ENCODE measurements at places on chromosomes 12 and 14.

- DNase-seq, result no peak
Observed at GRCh38 chr12:89875225-89875624, 166.6 kb upstream of the ATP2B1 start.

- DNase-seq, result no peak
Observed at GRCh38 chr12:13436696-13437391, 240.3 kb downstream of the EMP1 start.

- DNase-seq, result peak; percentile 85
Observed at GRCh38 chr14:74618078-74618952, 6.3 kb upstream of the LTBP2 start.

GRCh38 chr14:90722590-90722989 is 93.6 kb downstream of the TTC7B start:
- no peak for DNase-seq

DNA sequence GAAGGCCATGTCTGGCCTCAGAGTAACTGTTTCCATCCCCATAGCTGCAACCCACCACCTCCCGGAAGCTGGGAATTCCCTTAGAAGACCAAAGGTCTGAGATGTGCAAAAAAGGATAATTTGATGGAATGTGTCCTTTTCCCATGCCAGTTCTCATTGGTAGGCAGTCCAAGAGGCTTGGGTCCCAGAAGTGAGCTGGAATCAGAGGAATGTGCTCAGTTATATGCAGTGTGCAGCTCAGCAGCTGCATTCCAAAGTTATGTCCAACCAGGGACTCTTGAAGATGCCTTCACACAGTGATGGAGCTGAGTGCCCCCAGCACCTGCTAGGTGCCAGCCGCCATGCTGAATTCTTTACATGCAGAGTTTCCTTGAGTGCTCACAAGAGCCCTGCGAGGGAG is 583.9 kb upstream of the TBX3 start:
- no peak for DNase-seq

DNA sequence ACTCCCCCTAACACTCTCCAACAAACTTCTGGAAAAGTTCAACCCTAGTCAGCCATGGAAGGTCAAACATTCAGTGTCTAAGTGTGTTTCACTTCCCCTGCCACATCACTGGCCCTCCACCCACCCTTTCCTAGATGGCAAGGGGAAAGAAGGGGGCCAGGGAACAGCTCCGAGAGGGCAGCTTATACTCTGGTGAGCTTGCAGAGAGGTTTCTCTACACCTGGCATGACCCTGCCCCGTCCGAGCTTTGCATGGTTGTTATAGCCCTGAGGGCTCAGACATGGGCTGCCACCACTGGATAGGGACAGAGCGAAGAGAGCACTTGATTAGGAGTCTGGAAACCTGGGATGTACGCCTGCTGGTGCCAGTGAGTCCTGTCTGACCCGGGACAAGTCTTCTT is 4.0 kb downstream of the ACVRL1 start:
- no peak for DNase-seq

DNA sequence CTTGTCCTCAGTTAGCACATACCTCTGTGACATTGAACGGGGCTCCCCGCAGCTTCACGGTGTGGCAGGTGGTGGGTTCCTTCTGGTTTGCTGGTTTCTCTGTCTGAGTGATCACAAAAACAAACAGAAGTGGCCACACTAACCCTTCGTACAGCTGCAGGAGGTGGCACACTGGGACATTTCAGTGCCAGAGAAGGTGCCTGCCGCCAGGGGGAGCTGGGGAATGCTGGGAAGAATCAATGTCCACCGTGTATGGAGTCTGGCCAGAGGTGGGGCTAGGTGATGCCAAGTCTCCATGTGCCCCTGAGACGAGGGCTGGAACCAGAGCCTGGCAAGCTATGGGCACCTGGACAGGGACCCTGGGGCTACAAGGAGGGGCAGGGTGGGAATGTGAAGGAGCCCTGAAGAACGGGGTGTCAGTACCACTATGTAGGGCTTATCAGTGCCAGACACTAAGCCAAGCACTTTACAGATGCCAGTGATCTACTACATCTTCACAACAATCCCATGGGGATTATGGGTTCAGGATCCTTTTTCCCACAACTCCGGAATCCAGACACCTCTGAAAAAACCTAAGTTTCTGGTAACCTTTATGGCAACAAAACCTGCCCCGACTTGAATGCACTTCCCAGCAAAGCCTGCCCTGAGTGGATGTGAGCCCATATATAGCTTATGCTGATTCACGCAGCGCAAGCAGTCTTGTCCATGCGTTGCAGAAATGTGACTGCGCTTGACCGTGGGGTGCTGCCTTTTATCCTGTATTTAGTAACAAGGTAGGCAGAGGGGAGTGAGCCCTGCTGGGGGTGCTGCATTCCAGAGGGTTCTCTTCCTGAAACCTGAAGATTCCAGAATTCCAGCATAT is 10.8 kb downstream of the RBM19 start:
- no peak for DNase-seq

GRCh38 chr12:31566547-31566946 is 24.4 kb downstream of the DENND5B start:
- DNase-seq, result no peak

DNA sequence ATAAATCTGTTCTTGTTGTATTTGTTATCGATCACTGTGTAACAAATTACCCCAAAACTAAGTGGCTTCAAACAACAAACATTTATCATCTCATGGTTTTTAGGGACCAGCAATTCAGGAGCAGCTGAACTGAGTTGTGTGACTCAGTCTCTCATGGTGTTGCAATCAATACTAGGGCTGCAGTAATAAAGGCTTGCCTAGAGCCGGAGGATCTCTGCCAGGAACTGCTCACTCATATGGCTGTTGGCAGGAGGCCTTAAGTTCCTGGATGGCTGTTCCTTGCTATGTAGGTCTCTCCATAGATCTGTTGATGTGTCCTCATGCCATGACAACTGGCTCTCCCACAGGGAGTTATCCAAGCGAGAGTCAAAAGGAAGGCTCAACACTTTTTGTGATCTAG is 3.8 kb upstream of the PSMC6 start:
- DNase-seq, result no peak

GRCh38 chr12:93020631-93021597 is 91.8 kb upstream of the EEA1 start:
- DNase-seq, result no peak

DNA sequence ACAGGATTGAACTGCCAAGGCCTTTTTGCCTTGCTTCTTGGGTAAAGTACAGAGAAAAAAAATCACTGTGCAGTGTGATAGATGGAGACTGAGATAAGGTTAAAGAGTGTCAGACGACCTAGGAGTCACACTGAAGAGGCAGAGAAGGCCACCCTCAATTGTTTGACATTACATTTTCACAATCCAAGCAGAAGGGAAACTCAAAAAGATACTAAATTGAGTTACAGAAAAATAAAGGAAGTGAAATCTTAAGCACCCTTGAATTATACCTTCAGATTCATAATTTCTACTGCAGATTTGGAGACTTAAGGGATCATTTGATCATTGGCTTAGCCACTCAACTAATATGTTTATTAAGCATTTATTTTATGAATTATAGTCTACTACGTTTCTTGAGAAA is 97.1 kb downstream of the MYF5 start:
- no peak for DNase-seq

DNA sequence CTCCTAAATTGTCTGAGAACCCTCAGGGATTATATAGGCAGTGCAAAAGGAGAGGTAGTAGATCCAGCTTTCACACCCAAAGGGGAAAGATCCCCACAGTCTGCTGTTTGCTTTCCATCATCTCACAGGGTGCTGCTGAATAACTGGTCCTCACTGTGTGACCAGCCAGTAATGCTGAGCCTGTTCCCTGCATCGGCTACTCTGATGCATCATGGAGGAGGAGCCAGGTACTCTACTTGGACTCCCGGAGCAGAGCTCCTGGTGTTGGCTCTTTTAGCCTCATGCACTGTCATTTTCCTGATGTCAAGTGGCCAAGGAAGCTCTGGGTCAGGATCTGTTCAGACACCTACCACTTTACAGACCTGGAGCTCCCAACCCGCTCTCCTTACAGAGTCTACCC is 127.4 kb upstream of the ATF1 start:
- no peak for DNase-seq

DNA sequence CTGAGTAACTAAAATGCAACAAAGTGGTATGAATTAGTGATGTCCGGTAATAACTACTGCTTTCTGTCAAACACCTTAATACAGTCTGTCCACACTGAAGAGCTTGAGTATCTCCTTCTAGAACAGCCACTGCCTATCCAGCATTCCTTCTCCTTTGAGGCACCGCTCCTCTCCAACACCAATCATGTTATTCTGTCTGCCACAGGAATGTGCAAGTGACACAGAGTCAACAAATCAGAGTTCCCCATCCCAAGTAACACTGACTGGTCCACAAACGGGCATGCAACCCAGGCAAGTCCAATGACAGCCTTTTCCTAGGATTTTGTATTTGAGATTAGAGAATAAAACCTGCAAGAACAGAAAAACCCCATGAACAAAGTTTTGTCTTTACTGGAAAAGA is 3.8 kb downstream of the GXYLT1 start:
- DNase-seq, result no peak

GRCh38 chr12:80509781-80510556 is 65.9 kb downstream of the PTPRQ start:
- no peak for DNase-seq

GRCh38 chr12:94498073-94498472 is 38.4 kb upstream of the CEP83 start:
- no peak for DNase-seq

DNA sequence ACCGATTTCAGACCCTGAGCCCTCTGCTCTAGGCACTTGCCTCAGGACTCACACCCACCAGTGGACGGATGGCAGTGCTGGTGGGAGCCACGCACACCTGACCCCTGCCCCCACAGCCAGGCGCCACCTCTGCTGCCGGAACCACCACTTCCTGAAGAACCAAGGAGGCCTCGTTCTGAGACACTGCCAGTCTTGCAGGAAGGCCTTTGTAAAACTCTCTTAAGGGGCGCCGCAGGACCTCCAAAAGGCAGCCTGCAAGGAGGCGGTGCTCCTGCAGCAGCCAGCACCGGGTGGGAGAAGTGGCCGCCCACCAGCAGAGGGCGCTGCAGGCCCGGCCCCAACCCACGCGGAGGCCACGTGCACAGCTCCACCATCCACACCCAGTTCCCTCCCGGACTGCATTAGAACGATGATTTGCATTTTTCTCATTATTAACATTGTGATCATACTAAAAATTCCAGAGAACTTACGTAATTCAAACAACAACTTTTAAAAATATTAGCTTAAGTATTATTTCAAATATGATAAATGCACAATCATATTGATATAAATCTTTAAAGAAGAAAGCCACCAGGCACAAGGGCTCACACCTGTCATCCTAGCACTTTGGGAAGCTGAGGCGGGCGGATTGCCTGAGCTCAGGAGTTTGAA is 12.8 kb downstream of the STX2 start:
- DNase-seq, result peak; percentile 58

GRCh38 chr12:93050026-93050747 is 121.1 kb upstream of the EEA1 start:
- no peak for DNase-seq

DNA sequence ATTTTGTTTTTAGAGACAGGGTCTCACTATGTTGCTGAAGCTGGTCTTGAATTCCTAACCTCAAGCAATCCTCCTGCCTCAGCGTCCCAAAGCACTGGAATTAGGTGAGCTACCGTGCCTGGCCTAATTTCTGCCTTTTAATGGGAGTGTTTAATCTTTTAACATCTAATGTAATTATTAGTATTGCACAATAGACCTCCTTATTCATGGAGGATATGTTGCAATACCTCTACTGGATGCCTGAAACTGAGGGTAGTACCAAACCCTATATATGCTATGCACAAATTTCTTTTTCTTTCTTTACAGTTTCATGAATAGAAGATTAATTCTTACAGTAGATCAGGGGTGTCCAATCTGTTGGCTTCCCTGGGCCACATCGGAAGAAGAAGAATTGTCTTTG is 47.8 kb downstream of the MYRFL start:
- DNase-seq, result no peak

DNA sequence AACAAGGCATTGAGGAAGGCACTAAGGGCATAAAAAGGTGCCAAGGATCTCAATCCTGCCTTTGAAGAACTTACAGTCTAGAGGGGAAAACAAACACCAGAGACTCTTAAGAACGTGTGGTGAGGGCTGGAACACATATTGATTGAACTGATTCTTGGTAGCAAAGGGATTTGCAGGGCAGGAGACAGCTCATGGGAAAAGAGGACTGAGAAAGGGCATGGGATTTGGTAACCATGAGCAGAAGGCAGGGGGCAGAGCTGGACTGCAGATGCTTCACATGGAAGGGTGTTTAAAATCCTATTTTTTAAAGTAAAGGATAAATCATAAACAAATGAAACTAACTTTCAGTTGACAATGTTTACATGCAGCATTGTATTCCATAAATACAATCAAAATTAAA is 203.1 kb downstream of the ITPR2 start:
- no peak for DNase-seq

- DNase-seq, result no peak
Observed at GRCh38 chr12:80269803-80270552, 170.6 kb downstream of the OTOGL start.

- DNase-seq, result no peak
Observed at GRCh38 chr12:89523393-89523792, 1.2 kb downstream of the GALNT4 start.
